Omental fat pad (tissue), 4 donors: ENCODE measurements at places on chromosomes 7 and 10.

GRCh38 chr7:1248143-1248915 lies 15.7 kb downstream of the UNCX start:
- DNase-seq = no peak

GRCh38 chr7:149199234-149199995 lies 4.1 kb downstream of the ZNF282 start:
- DNase-seq = no peak

DNA sequence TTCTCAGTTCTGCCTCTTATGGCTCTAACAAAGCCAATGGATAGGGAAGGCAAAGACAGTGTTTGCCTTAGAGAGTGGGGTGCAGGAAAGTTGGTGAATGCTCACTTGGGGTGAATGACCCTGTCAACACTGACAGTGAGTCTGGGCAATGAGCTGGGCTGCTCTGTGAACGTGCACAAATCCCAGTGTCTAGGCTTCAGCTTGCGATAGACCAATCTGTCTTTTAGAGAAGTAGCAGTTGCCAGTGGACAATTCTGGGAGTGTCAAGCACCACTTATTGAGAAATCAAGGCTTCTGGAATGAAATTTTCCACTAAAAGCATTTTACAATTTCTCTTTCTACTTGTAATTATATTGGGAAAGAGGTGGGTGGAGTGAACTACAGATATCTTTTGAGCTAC lies 141.4 kb downstream of the HERPUD2 start:
- no peak for DNase-seq

DNA sequence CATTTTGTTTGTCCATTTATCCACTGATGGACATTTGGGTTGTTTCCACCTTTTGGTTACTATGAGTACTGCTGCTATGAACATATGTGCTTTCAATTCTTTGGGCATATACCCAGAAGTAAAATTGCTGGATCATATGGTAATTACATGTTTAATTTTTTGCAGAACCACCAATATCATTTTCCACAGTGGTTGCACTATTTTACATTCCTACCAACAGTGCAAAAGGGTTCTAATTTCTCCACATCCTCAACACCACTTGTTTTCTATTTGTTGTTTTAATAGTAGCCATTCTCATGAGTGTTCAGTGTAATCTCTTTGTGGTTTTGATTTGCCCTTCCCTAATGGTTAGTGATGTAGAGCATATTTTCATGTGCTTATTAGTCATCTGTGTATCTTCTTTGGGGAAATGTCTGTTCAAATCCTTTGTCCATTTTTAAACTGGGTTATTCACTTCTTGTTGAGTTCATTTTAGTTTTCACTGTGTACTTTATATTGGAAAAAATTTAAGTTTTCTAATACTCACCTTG lies 101.9 kb downstream of the HIBADH start:
- no peak for DNase-seq

- no peak for DNase-seq
Measured at GRCh38 chr7:150580638-150581394, 13.6 kb downstream of the GIMAP4 start.

DNA sequence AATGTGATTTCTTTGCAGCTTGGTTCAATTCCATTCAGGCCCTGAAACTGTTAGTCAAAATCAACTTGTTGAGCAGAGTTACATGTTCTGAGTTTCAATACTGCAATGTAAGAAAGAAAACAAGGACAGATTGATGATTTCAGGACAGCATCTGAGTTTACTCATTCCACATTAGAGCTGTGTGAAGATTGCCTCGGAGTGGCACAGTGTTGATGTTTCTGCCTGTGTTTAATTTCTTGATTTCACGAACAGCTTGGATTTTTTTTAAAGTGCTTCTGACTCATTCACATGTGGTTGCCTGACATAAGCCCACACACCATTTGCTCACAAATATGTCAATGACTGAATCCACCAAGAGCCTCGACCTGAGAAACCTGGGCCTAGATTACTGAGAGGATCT lies 101.2 kb upstream of the PARD3 start:
- no peak for DNase-seq

- no peak for DNase-seq
Measured at GRCh38 chr7:148434181-148434757, 156.3 kb upstream of the C7orf33 start.

DNA sequence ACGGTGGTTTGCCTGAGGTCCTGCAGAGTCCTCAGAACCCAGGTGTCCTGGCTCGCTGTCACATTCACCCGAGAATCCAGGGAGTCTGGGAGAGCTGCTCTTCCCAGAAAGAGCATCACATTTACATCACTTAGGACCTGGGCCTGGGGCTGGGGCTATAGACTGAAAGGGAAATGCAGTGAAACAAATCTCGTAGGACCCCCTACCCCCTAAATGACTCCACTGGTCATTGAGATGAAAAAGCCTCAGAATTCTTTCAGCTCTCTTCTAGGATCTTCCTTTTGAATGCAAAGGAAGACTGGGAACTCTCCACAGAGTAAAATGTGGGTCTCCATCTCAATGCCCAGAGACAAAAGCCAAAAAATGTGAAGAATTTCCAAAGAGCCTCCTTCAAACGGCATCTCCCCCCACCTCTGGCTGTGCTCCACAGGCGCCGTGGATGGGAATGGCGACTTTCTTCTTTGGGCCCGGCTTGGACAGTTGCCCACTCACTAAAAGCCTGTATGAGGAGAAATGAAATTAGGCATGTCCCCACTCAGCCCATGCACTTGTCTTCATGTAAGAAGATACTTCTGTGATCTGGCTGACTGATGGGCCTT lies 49.0 kb upstream of the PODXL start:
- no peak for DNase-seq

- DNase-seq = no peak
Measured at GRCh38 chr10:95841661-95842498, 65.9 kb upstream of the CC2D2B start.

- DNase-seq = no peak
Measured at GRCh38 chr10:24156686-24157085, 52.3 kb upstream of the KIAA1217 start.

DNA sequence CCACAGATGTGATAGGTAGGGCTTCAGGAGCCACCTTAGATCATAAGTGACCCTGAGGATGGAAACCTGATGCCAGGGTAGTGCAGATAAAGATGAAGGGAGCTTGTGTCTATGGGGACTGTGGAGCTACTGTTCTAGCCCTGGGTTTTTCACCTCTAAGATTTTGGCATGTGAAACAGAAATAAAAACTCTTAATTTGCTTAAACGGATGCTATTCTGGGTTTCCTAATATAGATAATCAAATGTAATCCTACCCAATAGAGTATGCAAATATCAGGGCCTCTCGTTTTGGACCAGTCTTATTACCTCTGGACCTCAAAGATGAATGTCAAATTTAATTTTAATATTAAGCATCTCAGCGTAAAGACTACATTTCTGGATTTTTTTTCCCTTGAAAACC lies 49.3 kb downstream of the ABCB4 start:
- no peak for DNase-seq

GRCh38 chr7:1095621-1096155 lies 7.8 kb downstream of the GPER1 start:
- no peak for DNase-seq

DNA sequence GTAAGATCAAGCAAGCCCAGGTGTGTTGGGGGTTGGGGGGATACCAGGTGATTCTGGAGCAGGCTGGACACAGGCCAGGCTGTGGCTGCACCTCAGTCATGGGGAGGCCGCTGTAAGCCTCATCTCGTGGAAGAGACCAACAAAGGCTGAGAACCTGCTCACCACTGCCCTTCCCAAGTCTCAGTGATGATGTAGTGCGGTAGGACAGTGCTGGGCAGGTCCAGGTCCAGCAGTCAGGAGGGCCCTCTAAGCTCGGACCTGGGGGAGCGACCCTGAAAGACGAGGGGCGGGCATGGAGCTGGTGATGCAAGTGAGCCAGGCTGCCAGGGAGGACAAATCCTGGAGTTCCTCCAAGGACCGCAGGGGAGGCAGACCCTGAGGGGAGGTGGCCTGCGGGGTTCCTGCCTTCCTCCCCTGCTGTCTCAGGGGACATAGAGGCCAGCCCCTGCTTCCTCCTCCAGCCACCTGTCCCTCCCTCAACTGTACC lies 3.3 kb upstream of the PWWP2B start:
- DNase-seq = no peak

GRCh38 chr7:121113288-121113687 lies 124.8 kb downstream of the CPED1 start:
- no peak for DNase-seq

DNA sequence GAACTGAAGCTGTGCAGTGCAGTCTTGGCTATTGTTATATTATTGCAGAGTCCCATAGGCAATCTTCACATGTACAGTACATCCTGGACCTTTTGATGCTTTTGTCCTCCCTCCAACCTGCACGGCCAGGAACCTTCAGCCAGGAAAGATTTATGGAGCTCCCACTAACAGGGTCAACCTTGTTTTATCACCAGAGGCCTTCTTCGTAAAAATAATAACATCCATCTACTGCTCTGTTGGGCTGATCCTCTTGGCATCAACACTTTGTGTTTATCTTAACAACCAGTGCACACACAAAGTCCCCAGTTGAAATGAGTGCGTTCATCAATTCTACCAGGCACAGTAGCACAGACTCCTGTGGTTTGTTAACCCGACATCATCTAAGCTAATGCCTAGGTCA lies 72.4 kb downstream of the AGMO start:
- no peak for DNase-seq
